ENCODE measurements at places on chromosomes 6 and 20.

GRCh38 chr20:19784511-19785172 lies 26.6 kb downstream of the RIN2 start:
- DNase-seq, result peak; percentile 94

DNA sequence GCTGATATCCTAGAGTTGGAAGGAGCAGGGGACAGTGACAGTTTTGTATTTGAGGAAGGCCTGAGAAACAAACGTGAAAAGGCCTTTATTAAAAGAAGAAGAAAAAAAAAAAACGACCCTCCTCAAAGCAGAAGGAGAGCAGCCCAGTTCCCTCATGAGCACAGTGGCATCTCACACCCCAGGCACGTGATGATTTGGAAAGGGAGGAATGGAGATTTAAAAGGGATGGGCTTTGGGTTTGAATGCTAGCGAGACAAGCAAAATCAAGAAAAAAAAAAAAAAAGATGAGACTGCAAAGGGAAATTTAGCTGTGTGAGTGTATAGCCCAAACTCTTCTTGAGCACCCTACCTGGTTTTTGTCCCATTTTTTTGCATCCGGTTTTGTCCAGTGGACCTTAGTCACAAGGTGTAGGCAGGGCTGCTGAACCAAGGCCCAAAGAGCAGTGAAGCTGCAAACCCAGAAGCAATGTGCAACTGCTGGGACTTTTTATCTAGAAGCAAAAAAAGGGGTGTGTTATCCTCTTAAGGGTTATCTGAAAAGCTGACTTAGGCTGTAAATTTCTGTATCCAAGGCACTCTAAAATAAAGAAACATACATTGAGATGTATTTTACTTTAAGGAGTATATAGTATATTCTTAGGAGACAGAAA lies 54.5 kb upstream of the RREB1 start:
- no peak for DNase-seq

- DNase-seq, result no peak
Observed at GRCh38 chr6:90440586-90441283, 144.1 kb upstream of the BACH2 start.

GRCh38 chr6:14375930-14376329 lies 258.4 kb downstream of the CD83 start:
- no peak for DNase-seq

DNA sequence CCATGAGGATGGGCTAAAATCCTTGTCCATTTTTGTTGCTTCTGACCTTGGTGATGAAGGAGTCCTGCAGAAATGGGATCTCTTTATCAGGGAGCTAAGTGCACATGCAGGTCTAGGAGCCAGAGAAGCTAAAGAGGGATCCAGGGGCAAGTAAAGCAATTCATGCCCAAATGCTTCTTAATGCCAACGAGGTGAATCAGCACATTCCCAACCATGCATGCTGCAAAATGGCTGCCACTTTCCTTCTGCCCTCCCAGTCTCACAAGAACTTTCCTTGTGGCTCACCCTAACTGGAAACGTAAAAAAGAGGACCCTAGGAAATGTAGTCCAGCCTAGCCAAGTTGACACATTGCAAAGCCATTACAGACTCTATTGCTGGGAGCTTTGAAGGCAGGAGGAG lies 298.4 kb downstream of the MAFB start:
- DNase-seq, result no peak

- no peak for DNase-seq
Observed at GRCh38 chr6:136720045-136720770, 72.1 kb downstream of the MAP3K5 start.

GRCh38 chr6:128574402-128574801 lies 54.0 kb upstream of the PTPRK start:
- no peak for DNase-seq

DNA sequence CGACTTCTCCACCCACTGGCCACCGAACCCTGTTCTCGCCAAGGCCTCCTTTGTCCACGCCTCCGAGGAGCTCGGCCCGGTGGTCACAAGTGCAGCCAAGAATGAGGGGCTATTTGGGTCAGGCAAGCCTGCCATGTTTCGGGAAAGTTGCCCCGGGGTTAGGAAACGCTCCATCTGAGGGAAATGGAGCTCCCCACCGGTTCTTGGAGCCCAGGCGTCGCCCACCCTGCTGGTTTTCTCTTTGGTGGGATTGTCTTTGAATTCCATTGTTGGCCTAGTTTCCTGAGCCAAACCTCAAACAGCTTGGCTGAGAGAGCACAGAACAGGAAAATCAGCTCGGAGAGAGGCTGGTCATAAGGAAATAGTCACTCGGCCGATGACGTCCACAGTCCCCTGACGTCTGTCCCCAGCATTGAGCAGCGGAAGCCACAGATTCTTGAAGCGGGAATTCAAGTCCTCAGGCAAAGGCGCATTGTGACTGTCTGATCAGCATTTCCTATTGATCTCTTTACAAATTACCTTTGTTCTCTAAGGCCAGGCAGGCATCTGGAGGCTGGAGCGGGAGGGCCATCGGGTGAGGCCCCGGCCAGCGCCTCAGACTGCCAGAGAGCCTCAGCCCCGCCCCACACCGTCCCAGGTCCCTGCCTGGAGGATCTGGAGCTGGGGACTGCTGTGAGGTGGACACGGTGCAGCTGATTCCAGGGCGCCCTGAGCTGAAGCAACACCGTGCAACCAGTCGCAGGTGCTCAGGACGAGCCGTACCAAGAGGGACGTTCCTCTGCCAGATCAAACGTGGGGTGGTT lies 138.6 kb downstream of the DLL1 start:
- no peak for DNase-seq

DNA sequence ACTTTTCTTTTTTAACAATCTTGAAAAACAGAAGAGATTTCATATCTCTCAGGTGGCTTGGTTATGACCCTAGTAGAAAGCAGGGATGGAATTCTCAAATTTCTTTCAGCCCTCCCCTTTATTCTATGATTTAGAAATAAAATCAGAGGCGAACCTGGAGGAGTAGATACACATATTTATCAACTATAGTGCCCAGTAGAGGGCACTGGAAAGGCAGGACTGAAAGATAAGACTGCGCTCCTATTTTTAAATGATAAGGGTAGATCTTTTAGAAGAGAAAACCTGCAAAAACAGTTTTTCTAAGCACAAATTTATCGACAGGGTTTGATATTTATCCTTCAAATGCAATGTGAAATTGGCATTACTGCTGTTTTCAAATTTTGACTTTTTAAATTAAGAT lies 1296.6 kb downstream of the EPHA7 start:
- DNase-seq, result peak; percentile 66

DNA sequence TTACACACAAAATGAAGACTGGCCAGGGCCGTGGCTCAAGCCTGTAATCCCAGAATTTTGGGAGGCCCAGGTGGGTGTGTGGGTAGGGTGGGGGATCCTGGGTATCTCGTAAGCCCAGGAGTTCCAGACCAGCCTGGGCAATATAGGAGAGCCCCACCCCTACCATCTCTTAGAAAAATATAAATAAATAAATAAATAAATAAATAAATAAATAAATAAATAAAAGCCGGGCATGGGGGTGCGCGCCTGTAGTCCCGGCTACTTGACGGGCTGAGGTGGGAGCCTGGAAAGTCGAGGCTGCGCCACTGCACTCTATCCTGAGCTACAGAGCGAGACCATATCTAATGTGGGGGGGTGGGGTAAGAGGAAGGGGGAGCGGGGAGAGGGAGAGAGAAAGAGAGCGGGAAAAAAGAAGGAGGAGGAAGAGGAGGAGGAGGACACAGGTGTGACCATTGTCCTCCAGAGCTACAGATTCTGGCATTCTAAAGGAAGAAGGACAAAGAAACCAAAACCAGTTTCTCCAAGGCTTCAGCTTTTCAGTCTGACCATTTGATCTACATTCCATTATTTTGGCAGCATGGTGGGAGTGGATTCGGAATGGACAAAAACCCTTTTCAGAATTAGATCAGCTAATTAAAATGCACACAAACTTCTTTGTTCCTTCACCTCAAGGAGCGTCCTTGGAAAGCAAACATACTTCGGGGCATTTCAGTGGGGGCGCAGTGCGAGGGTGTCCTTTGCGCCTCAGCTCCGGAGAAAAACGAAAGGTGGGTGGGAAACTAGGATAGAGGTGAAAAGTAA lies 577 bp upstream of the C6orf141 start:
- peak; percentile 31 for DNase-seq

DNA sequence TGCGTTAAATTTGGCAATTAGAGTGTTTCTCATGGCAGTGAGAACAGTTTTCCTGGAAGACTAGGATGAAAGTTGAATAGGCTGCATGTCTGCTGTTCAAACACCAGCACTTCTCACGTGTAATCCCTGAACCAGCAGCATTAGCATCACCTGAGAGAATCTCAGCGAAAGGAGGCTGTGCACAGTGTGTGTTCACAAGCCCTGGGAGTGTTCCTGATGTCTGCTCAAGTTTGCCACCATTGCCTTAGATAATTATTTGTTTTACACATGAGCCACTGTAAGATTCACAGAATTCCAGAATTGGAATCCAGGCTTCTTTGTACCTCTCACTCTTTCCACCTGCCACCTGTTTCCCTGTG lies 117.3 kb downstream of the JARID2 start:
- no peak for DNase-seq

DNA sequence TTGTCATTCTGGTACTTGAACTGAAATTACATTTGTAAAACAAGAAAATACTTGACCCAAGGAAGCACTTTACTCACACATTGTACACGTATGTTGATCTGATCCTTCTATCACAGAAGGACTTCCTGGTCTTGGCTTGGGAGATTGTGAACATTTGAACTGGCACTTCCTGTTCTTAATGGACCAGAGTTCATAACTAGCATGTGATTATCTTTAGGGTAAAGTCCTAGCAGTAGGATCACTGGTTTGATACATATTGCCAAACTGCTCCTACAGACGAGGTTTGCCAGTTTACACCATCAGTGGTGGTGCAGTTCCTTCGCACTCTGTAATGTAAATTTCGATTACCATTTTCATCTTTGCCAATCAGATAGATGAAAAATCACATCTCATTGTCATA lies 12.7 kb downstream of the HECA start:
- no peak for DNase-seq

DNA sequence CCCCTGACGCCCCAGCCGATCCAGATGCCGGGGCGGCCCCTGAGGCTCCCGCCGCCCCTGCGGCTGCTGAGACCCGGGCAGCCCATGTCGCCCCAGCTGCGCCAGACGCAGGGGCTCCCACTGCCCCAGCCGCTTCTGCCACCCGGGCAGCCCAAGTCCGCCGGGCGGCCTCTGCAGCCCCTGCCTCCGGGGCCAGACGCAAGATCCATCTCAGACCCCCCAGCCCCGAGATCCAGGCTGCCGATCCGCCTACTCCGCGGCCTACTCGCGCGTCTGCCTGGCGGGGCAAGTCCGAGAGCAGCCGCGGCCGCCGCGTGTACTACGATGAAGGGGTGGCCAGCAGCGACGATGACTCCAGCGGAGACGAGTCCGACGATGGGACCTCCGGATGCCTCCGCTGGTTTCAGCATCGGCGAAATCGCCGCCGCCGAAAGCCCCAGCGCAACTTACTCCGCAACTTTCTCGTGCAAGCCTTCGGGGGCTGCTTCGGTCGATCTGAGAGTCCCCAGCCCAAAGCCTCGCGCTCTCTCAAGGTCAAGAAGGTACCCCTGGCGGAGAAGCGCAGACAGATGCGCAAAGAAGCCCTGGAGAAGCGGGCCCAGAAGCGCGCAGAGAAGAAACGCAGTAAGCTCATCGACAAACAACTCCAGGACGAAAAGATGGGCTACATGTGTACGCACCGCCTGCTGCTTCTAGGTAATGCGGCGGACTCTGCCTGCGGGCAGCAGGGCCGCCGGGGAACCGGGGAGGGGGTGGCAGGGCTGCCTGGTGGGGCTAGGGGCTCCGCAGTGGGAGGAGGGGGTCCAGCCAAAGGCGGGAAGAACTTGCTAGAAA lies 2.3 kb downstream of the GNAS start:
- DNase-seq, result no peak

DNA sequence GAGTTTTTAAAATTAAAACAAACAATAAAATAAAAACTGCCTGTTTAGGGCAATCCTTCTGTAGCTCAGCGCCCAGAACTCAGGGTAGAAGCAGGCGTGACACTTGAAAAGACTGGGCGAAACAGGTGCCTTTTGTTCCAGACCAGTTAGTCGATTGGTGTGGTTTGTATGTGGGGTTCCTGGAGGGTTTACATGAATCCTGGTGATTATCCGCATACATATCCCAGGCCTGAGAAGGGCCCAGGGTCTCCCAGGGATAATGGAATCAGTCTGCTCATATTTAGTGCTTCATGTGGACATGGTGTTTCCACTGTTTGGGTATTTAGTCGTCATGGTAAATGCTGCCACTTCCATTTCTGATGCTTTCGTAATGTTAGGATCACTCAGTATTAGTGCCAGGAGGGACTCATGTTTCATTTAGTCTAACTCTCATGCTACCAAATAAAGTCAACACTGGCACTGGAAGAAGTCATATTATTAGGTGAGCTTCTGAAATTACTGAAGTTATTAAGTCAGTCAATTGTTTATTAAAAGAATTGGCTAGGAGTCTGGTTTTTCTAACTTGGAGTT lies 116.5 kb downstream of the SAMD5 start:
- DNase-seq, result no peak

- DNase-seq, result no peak
Observed at GRCh38 chr6:6515691-6516607, 72.6 kb upstream of the LY86 start.

- DNase-seq, result no peak
Observed at GRCh38 chr6:1346558-1347091, 34.7 kb downstream of the FOXQ1 start.

DNA sequence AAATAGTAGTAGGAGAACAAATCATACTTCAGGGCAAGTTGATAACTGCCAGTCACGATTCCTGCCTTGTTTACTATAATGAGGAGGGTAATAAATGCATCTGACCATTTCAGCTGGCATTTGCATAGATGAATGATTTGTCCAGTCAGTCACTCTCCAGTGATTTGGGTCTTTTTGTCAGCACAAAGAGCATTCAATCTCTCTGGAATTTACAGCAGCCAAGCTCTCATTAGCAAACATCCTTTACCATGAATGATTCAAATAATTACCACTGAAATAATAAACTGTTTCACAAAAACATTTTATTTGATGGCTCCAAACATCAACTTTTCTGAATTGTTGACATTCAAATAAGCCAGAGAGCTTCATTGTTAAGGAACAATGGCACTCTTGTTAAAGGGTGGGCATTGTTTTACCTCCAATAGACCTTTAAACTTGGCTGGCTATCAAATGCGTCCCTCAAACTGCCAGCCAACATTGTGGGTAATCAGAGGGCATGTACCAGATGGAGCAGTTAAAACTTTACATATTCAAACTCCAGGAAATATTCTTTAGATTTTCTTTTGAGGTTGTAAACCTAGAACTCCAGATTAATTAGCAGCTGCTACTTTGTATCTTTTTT lies 30.0 kb upstream of the FBXL4 start:
- no peak for DNase-seq

GRCh38 chr6:147585256-147585655 lies 76.8 kb downstream of the SAMD5 start:
- no peak for DNase-seq

All from NCI-H1417 (cell line).